Fibroblast of upper back skin (primary cell): ENCODE measurements at places on chromosomes 1 and 21.

- DNase-seq = no peak
Observed at GRCh38 chr1:100752791-100753190, 33.2 kb downstream of the VCAM1 start.

GRCh38 chr1:166153525-166154314 is 13.1 kb downstream of the FAM78B start:
- DNase-seq = no peak

DNA sequence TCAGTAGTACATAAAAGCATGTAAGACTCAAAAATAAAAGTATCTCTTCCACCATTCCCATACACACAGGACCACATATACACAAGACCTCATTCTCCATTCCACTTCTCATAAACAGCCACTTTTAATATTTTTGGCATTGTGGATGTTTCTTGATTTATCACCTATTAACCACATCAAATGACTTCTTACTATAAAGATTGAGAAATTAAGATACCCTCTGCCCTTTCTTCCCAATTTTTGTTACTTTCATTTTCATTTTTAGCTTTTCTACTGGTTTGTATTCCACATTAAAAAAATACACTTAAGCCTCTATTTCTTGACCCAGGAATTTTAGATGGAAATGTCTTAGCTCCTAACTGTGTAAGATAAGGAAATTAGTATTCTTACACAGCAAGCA is 22.8 kb downstream of the AKT3 start:
- DNase-seq = no peak

DNA sequence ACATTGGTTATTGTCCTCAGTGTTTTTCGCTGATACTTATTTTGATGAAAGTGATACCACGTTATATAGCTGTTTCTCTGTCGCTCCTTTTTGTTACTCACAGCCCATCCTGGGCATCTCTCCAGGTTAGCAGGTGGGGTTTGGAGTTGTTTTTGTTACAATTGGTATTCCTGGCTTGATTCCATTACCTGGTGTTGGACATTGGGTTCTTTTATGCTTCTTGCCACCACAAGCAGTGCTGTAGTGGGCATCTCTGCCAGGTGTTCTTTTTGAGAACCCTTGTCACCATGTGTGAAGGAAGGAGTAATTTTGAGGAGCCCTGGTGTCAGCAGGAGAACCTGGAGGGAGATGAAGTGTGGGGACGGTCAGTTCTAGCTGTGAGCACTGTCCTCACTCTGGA is 47.5 kb upstream of the PWP2 start:
- no peak for DNase-seq

GRCh38 chr1:100343897-100344296 is 8.4 kb upstream of the CDC14A start:
- DNase-seq = no peak

DNA sequence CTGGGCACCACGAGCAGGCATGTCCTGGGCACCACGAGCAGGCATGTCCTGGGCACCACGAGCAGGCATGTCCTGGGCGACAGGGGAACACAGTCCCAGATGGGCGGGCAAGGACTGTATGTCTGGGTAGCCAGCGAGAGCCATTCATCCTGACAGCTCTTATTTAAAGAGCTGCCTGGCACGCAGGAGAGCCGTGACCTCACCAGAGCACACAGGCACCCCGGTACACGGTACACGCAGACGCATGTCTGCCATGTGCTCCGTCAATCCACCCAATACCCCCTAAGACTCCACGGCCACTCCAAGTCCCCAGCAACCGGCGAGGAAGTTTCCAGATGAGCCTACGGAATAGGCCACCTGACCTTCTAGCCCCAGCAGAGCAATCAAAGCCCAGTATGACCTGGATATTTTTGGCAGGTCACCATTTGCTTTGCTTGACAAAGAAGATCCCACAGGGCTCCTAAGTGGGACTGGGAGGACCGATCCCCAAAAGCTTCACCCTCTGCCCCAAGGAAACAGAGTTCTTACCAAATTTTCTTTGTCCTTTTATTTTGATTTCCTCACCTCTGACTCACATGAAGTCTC is 51.7 kb downstream of the CASZ1 start:
- DNase-seq = no peak

- DNase-seq = no peak
Observed at GRCh38 chr1:184686540-184686939, 68.1 kb downstream of the EDEM3 start.

GRCh38 chr1:181179987-181180365 is 91.5 kb downstream of the IER5 start:
- DNase-seq = peak; percentile 39

- DNase-seq = no peak
Observed at GRCh38 chr1:146021050-146021445, 487 bp downstream of the HJV start.

- DNase-seq = no peak
Observed at GRCh38 chr1:62528015-62528414, 69.3 kb upstream of the ANGPTL3 start.

- DNase-seq = no peak
Observed at GRCh38 chr1:236394879-236395229, 768 bp downstream of the EDARADD start.

DNA sequence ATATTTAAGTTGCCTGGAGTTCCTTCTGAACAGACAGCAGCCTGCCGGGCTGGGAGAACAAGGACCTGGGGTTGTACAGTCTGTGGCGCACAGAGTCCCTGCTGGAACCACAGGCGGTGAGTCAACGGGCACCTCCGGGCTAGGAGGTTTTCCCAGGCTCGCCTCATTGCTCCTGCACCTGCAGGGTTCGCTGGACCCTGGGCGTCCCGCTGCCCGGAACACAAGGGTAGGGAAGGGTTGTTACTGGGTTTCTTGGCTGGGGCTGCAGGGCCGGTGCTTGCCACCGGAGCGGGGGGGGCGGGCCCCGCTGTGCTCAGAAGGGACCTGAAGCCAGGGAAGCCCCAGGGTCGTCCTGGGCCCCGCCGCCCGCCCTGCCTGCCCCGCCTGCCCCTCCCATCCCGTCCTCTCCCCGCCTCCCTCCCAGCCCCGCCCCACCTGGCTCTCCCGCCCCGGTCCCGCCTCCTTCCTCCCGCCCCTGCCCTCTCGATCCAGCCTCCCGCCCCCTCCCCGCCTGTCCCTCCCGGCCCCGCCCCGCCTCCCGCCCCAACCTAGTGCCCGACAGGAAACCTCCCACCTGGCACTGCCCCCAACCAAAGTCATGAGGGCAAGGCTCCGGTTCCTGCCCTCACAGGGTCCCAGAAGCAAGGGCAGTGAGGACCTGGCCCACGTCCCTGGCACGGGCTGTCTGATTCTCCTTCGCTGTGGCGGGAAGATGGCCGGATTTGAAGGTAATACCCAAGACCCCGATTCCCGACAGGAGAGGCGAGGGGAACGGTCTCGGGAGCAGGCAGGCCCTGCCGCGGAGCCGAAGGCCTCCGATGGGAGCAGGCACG is 6.8 kb downstream of the JMJD4 start:
- peak; percentile 42 for DNase-seq

DNA sequence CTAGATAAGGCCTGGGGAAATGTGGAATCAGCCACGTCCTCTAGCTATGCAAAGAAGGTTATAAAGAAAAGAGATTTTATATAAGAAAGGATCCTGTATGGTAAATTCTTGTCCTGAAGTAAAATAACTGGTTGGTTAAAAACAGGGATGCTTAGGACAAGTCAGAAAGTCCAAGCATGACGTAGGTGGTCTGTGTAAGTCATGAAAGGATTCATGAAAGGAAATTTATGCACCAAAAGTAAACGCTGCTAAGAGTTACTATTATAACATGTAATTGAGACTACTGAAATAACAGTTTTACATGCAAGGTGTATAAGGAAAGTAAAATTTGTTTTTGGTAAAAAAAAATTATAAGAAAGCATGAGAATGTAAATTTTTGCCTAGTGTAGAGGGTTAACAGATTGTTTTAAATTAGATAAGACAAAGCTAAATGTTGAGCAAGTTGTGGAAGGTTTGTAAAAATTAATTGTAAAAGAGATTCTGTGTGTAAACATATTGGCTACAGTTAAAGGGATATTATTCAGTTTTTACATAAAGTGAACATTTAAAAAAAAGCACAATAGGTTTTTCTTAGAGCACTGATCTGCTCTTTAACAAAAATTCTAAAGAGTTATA is 43.9 kb downstream of the PIGK start:
- DNase-seq = no peak

DNA sequence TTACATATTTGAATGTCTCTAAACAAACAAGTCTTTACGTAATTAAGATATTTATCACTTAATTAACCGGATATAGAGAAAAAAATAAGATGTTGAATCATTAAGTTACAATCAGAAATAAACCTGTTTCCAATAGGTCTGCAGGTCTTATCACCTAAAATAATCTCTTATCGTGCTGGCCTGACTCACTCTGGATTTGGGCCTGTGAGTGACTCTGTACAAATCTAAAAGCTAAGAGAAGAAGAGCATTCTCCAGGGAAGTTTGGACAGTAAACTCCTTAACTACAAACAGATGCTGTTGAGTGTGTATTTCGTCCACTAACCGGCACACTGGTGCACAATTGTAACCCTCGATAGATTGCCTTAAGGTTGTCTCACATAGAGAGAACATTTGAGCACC is 25.3 kb downstream of the CEP104 start:
- no peak for DNase-seq

- DNase-seq = peak; percentile 78
Observed at GRCh38 chr1:157274698-157275534, 136.7 kb upstream of the ETV3 start.

GRCh38 chr21:44736291-44737004 is 25.1 kb upstream of the TSPEAR start:
- DNase-seq = no peak

DNA sequence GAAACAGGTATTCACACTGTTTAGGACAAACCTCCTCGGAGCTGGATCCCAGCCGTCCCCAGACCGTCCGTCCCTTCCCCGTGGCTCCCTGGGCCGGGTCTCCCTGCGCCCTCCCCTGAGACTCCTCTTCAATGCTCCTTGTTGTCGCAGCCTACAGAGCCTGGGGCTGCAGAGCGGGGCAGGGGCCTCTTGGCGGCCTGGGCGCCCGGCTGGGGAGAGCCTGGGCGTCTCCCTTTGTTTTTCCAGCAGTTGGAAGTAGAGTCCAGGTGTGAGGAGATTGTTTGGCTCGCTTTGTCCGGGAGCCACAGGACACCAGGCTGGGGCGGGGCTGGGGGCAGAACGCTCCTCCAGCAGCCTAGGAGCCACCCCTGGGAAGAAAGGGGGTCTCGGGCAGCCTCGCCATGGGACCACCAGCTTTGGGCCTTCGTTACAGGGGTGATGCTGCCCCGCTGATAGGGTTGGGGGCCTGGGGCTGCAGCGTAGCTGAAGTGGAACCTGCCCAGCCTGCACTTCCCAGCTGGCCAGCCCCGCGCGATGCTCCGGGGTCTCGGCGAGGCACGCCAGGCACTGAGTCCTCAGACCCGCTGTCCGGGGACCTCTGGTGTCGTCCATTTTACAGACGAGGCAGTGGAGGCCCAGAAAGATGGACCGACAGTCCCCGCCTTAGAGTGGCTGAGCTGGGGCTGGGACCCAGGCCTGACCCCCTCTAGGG is 66.9 kb downstream of the PRDM16 start:
- no peak for DNase-seq

- no peak for DNase-seq
Observed at GRCh38 chr1:234538062-234538731, 59.2 kb upstream of the TARBP1 start.

DNA sequence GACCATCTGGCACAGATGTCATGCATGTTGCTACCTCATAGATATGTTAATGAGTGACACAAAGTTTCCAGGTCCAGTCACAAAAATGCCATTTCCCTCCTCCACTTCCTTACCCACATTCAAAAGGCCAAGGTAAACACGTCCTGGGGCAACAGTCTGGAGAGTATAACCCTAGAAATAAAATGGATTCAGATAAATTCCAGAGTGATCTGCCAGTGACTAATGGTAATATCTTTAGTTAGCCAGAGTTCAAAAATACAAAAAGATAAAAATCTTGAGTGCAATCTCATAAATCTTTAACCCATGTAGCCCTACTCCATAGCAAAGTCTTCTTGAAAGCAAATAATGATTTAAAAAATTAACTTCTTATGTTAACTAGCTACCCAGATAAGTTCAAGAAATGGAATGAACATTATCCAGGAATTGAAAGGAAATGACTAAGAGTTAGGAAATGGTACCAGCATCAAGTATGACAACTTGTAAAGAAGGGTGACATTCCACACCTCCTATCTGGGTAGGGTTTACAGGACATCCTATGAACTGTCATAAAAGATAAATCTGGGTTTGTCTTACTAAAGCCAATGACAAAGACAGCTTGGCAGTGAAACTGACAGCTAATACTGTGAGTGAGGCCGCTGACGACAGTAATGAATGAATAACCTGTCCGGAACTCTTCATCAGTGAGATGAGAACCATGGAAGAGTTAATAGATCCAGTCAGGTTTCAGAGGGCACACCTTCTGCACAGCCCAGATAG is 18.1 kb downstream of the RGS2 start:
- DNase-seq = peak; percentile 43

DNA sequence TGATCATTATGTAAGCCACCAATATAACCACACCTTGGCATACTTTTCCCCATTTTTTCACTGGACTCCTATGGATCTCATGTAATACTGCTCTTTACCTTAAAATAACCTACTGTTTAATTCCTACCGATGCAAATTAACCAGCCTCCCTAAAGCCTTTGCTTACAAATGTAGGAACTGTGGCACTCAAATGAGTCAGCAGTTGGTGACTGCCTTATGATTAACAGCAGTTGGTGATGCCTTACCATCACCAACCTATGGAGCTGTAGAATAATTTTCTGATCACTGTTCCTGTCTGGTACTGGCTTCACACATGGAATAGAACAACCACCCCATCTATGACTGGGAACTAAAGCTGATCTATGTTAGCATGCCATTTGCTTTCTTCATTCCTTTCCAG is 7.8 kb upstream of the NUDT17 start:
- no peak for DNase-seq

GRCh38 chr1:51285055-51285454 is 45.3 kb downstream of the TTC39A start:
- DNase-seq = no peak

DNA sequence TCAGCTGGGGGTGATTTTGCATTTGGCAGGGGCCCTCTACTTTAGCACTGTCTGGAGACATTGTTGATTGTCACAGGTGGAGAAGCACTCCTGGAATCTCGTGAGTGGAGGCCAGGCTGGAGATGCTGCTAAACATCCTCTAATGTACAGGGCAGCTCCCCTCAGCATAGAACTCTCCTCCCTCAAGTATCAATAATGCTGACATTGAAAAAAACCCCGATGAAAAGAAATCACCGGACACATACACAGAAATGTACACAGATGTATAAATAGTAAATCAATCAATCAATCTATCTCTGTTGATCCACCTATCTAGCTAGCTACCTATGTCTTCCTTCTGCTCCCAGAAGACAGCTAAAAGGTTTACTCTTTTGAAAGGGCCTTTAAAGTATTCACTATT is 89.4 kb upstream of the KCNJ15 start:
- no peak for DNase-seq
